ENCODE measurements at places on chromosomes 5 and 9.

DNA sequence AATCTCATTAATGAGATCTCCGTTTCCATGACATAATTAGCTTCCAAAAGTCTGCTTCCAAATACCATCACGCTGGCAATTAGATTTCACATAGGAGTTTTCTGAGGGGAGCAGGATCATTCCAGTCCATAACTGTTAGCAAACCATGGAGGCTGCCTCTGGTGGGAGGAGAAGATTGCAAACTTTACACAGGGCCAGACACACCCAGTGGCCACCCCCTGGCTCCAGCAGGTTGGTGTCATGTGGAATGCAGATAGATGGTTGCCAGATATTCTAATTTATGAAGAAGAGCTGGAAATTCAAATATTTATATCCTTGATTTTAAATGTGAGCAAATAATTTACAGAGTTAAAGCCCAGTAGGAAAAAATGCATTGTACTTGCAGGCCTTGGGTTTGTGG lies 164.2 kb downstream of the ICE1 start:
- no peak for DNase-seq

DNA sequence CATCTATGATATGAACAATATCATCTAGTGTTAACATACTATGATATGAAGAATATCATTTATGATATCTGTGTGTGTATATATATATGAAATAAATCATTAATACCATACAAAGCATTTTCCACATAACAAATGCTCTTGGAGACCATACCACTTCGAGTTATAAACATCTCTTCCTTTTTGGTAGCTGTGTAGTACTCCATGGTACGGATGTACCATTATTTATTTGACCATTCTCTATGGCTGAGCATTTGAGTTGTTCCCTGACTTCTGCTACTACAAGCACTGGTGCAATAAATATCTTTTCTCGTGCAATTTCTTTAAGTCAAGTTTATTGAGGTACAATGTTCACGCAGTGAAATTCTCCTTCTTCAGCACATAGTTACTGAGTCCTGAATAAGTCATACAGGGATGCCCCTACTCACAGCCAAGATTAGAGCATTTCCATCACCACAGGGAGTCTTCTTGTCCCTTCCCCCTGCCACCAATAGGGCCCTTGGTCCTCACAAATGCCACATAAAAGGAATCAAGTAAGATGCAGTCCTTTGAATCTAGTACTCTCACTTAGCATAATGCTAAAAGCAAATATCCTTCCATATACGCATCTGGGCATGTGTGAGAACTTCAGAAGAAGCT lies 75.2 kb upstream of the SLC25A48 start:
- no peak for DNase-seq

GRCh38 chr9:121645003-121645402 lies 6.4 kb upstream of the DAB2IP start:
- no peak for DNase-seq

- DNase-seq: no peak
Measured at GRCh38 chr5:174910245-174910737, 185.9 kb downstream of the MSX2 start.

DNA sequence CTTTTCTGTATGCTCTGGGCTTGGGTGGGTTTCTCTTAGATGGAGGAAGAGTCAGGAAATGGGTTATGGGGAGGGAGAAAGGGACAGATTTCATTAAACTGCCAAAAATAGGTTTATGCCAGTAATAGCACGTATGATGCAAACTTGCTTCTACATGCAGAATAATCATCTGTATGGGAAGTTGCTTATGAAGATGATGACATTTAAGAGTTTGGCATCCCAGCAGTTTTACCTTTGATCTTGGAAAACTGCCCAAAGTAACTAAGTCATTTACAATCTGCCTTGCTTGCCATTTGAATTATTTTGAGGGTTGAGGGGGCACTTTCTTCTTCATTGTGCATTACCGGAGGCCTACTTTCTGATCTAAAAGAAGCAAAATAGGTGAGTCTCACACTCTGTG lies 282.9 kb upstream of the ANKRD55 start:
- DNase-seq: no peak

DNA sequence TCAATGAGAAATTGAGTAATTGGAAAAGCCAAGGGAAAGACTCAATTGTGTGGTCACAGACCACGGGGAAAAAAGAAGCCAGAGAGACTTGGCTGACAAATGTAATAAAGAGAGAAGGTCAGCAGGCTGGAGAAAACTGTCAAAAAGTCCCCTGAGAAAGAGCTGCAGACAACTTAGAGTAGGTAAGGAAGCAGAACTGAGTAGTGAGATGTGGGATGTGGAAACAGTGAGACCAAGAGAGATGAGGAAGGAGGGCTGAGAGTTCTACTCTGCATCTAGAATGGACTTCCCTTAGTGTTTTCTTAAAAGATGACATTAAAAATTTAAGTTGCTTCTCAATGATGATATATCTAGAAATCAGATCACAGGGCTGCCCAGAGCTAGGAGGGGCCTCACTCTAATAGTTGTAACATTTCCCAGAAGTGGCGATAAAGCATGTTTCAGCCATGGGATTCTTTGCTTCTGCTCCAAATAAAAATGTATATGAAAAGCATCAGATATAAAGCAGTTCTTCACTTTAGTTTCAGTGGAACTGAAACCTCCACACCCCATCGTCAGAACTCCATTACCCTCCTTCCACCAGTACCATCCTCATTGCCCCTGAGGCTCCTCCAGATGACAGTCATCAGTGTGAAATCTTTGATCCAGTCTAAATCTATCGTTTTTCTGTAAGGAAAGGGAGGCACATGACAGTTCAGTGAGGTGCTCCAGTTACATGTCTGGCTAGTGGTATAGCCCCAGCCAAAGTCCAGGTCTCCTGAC lies 80.6 kb downstream of the SPEF2 start:
- no peak for DNase-seq

DNA sequence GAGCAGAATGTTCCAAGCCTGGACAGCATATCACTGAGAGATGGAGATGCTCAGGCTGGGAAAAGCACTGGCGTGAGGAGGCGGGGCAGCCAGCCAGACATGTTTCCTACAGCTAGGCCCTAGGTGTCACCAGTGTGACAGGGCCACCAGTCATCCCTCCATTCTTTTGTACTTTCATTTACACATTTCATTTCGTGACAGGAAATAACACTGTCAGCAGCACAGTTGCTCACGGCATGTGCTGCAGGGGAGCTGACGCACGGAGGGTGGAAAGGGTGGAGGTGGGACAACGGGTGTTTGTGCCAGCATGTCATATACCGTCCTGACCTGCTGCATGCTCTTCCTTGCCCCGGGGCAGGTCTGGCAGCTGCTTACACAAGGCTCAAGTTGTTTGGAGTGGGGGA lies 14.8 kb upstream of the CEMIP2 start:
- DNase-seq: no peak

DNA sequence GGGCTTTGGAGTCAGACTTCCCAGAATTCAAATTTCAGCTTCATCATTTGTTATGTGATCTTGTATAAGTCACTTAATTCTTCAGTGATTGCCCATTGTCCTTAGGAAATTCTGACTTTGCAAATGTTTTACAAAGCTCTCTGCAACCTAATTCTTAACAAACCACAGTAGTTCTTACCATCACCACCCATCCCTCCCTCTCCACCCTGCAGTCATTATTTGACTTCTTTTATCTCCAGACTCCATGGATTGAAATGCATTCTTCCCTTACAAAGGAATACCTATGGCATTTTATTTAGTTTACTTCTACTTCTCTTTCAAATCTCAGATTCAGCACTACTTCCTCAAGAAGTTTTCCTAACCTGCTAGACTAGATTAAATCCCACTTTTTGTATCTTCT lies 23.1 kb downstream of the SHLD3 start:
- DNase-seq: no peak

GRCh38 chr9:124839612-124840299 lies 13.5 kb upstream of the WDR38 start:
- DNase-seq: no peak

- no peak for DNase-seq
Measured at GRCh38 chr9:3419893-3420292, 105.9 kb downstream of the RFX3 start.

- DNase-seq: peak; percentile 73
Measured at GRCh38 chr5:141524604-141525597, 36.0 kb downstream of the PCDHGC5 start.

DNA sequence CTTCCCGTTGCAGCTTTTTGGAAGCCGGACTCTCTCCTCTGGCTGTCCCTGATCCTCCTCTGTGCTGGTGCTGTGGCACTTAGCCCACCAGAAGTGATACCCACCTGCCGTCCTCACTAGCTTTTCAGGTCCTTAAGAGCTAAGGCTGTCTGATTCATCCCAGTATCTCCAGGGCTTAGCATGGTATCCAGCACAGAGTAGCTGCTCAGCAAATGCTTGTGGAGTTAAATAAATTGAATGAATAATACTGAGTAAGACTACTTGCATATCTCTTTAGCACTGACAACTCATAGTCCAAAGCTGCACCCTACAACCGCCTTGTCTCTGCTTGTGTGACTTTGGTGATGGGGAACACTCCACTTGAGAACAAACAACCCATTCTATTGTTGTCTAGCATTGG lies 7.7 kb upstream of the XPA start:
- DNase-seq: no peak

DNA sequence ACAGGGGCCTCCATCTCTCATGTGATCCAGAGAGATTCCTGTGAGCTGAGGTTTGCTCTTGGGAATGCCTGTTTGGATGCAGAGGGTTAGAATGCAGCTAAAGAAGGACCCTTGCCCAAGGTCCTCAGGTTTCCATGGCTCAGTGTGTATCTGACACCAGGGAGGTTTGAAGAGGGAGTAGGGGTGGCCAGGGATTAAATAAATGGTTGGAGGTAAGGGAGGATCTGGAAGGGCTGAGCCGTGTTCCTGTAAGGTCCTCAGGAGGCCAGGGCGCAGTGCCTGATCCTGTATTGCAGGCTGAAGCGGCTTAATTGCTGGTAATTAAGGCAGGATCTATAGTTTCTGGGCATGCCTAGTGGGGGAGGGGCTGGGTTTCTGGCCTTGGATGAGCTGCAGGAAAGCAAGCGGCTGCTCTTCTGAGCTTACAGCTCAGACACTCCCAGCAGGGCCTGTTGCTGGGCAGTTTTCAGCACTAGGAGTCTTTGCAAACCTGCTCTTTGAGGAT lies 41.5 kb upstream of the MAP1B start:
- no peak for DNase-seq

DNA sequence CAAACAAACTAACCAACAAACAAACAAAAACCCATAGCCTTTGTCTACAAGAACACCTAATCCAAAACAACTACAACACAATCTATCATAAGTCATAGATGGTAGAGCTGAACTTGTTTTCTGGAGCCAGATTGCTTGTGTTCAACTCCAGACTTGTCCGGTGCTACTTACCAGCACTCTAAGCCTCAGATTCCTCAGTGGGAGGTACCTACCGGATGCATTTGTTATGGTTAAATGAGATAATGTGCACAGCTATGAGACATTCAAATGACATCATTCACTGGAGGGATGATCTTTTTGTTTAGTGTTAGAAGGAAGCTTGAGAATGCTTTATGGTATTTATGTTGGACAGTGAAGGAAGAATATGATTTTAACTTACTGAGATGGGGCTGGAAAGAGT lies 592.9 kb upstream of the C9orf72 start:
- DNase-seq: no peak

DNA sequence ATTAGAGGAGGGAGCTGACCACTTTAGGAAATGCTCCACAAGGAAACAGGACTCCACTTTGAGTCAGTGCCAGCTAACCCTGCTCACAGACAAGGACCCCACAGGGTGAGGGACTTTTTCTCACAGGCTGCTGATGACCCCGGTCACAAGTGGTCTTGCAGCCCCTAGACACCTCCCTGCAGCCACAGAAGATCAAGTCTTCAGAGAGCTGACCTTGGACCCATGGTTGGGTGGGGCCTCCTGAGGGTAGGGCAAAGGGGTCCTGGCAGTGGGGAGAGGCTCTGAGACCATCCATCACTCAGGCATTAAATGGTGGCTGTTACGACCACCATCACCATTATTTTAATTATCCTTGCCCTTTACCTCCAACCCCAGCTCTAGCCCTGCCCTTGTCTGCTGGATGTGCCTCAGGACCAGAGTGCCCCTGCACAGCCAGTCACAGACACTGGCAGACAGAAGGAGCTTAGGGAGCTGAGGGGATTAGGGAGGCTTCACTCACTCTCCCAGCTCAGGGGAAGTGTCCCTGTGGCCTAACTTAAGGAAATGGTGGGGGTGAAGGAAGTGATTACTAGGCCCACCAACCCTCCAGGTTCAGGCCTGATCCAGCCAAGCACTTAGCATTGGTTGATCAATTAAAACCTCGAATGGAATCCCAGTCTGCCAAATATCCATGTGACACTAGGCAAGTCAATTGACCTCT lies 1.6 kb downstream of the ACSL6 start:
- no peak for DNase-seq

- DNase-seq: no peak
Measured at GRCh38 chr5:4831325-4831724, 308.8 kb upstream of the ADAMTS16 start.

- DNase-seq: no peak
Measured at GRCh38 chr5:139064613-139065012, 133.6 kb downstream of the SIL1 start.

DNA sequence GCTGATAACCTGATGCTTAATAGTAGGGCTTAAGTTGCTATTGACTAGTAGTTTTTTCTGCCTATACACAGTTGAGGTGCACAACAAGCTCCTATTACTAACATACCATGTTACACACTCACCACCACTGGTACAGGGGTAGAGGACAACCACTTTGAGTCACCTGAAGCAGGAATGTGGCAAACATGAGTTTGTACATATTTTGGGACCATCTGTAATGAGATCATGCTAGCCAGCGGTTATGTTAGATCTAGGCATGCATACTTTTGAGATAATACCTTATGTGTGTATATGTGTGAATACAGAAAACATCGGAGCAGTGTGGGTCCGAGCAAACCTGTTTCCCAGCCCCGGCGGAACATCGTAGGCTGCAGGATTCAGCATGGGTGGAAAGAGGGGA lies 72.8 kb upstream of the NXNL2 start:
- DNase-seq: no peak

DNA sequence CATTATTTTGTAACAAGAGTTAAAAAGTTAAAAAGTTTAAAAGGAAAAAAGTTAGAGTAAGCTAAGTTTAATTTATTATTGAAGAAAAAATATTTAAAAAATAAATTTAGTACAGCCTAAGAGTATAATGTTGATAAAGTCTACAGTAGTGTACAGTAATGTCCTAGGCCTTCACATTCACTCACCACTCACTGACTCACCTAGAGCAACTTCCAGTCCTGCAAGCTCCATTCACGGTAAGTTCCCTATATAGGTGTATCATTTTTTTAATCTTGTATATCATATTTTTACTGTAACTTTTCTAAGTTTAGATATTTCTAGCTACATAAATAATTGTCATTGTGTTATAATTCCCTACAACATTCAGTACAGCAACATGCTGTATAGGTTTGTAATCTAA lies 69.4 kb upstream of the PANK3 start:
- no peak for DNase-seq

- no peak for DNase-seq
Measured at GRCh38 chr9:84990416-84990815, 320.9 kb downstream of the NTRK2 start.

DNA sequence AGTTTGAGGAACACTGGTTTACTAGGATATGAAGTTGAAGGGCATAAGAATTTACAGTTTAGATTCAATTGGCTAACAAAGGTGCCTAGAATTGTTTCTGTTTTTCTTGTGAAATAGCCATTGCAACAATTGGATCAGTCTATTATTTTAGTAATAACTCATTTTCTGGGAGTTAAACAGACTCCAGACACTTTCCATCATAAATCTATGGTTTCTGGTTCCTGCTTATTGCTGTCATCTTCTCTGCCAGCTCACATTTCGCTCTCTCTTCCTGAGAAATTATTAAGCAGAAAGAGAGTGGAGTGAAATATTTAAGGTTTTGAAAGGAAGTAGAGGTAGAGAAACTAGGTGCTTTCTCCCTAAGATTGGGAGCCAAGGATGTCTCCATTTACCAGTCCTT lies 165.1 kb upstream of the PRR16 start:
- no peak for DNase-seq

Measured in NCI-H1048 (cell line).